Activated CD4-positive, alpha-beta T cell treated with anti-CD3 and anti-CD28 coated beads, Interleukin-2, amount 50 U/mL, for 1 hour (primary cell): ENCODE measurements at places on chromosomes 16 and 17.
A peak's percentile ranks its signal among the peaks of the same experiment; 100 is the strongest.

DNA sequence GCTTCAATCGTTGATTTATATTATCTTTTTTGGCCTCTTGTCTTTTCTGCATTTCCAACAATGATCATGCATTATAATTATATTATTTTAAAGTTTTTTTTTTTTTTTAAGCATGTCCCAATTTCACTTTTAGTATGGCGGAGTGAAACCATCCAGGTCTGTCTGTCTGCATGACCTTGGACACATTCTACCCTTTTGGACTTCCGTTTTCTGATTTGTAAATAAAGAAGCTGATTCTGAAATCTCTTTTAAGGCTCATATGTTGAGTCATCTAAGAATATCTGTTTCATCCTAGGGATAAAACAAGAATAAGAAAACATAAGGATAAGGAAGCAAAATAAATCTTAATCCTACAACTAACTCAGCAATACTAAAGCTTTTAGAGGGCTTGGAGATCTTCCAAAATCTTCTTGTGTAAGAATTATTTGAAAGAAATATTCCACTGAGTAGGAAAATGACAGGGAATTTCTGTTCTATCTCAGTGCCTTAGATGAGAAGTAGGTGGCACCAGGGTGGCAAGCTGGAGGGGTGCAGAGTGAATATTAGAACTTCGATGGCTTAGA lies 195.7 kb upstream of the TOX3 start:
- DNase-seq, result no peak

DNA sequence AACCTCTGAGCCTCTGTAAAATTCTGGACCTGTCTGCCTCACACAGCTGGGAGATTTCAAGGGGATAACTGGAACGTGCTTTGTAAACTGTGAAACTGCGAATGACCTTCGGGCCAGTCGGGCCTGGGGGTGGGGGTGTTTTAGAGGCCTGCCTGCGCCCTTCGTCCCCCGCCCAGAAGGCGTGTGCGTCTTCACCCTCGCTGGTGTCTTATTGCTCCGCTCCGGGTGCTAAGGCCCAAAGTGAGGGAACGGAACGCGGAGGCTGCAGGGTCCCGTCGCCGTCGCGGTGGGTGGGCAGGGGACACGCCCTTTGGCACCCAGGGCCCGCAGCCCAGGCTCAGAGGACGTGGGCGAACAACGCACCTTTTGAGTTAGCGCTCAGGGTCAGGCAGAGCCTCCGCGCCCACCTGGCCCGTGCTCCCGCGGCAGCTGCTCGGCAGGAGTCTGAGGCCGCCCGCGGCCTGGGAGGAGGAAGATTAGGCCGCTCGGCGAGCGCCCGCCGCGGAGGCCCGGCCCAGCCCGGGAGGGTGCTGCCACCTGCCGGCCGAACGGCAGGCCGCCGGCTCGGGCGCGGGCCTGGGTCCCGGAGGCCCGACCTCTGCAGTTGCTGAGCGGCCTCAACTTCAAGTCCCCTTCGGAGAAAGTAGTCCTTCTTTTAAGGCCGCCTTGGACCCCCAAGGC lies 29.7 kb downstream of the DCAKD start:
- peak; percentile 64 for DNase-seq

DNA sequence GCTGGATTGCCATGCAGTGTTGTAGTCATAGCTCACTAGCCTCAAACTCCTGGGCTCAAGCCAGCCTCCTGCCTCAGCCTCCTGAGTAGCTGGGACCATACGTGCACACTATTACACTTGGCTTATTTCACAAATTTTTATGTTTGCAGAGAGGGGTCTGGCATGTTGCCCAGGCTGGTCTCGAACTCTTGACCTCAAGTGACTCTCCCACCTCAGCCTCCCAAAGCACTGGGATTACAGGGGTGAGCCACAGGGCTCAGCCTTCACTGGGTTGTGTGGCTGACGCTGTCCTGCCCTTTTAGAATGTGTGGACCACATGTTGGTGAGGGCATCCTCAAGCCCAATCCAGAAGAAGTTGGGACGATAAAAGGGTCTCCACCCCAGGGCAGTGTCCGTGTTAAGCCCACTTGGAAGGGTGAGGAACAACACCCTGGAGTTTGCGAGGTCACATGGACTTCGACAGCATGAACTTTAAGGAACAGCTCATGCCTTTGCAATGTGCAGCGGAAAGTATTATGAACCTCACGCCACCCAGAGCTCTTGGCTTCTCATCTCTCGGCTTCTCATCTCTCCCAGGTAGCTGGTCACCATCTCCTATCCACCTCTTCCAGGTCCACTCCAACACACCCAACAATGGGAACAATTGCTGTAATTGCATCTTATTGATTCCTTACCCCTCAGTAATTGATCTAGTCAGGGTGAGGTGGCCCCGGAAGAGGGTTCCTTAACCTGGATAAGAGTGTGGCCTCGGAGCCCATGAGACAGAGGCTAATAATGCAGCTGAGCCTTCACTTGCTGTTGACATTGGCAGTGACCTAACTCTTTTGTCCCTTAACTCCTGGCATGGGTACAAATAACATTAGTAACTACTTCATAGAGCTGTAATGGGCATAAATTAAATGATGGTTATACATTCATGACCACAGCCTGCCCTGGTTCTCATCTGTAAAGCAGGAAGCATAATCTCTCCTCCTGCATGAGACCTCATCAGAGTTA lies 6.7 kb downstream of the FOXL1 start:
- no peak for DNase-seq

- peak; percentile 84 for DNase-seq
Measured at GRCh38 chr17:78970834-78971755, 8.6 kb downstream of the LGALS3BP start.

- DNase-seq, result peak; percentile 62
Measured at GRCh38 chr17:75778861-75779249, 5.8 kb upstream of the UNK start.

DNA sequence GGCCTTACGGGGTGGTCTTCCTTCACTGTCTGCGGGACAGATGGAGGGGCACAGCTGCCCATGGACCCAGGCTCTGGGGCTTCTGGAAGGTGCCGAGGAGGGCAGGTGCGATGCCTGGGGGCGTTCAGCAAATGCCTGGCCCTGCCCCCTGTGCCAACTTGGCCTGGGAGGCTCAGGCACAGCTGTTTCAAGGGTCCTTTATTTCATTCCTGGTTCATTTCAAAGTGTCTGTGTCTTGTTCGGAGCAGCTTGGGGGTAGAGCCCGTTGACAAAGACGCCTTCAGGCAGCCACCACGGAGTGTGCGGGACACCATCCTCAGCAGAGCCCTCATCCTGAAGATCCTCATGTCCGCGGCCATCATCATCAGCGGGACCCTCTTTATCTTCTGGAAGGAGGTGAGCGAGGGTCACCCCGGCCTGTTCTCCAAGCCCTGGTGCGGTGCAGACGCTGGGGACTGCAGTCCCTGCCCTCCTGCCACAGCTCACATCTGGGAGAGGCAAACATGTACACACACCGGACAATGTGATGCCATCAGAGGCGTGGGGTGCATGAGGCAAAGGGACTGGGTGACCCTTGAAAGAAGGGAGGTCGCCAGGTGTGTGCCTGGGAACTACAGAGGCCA lies 43.9 kb downstream of the MEAK7 start:
- no peak for DNase-seq

- DNase-seq, result no peak
Measured at GRCh38 chr17:74839990-74840852, 19.5 kb downstream of the GRIN2C start.

DNA sequence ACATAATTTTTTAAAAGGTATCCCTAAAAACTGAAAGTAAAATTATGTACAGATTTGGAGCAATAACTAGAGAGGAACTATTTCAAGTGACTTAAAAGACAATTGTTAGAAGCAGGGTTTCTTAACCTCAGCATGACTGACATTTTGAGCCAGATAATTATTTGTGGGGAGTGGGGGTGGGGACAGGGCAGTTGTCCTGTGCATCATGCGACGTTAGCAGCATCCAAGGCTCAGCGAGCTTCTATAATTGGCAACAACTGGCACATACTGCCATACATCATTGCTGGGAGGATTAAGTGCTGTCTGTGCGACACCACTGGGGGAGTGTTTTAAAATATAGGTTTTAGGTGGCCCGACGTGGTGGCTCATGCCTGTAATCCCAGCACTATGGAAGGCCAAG lies 27.1 kb downstream of the GABARAPL2 start:
- no peak for DNase-seq

GRCh38 chr17:12789481-12790248 lies at the start of gene ARHGAP44:
Gene ARHGAP44, plus strand, starts transcription at chr17:12789498. Its CDS starts 341 bp downstream, at chr17:12789839.
- DNase-seq, result no peak

- no peak for DNase-seq
Measured at GRCh38 chr17:10069301-10069700, 129.1 kb downstream of the GAS7 start.

DNA sequence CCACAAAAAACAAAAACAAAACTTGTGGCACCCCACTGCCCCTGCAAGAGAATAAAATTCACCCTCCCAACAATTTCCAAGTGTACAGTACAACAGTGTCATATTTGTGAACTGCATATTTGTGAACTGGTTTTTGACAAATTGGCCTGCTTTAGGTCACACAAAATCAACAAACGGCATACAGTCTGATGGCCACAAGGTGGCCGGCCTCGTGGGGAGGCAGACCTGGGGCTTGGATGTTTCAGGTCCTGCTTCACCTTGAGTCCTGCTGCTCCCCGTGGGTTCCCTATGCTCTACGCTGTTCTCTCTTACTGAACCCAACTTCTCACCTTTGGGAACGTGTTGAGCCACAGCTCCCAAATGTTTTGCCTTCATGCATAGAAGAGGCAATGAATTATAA lies 102.2 kb downstream of the CDK5R1 start:
- DNase-seq, result no peak

DNA sequence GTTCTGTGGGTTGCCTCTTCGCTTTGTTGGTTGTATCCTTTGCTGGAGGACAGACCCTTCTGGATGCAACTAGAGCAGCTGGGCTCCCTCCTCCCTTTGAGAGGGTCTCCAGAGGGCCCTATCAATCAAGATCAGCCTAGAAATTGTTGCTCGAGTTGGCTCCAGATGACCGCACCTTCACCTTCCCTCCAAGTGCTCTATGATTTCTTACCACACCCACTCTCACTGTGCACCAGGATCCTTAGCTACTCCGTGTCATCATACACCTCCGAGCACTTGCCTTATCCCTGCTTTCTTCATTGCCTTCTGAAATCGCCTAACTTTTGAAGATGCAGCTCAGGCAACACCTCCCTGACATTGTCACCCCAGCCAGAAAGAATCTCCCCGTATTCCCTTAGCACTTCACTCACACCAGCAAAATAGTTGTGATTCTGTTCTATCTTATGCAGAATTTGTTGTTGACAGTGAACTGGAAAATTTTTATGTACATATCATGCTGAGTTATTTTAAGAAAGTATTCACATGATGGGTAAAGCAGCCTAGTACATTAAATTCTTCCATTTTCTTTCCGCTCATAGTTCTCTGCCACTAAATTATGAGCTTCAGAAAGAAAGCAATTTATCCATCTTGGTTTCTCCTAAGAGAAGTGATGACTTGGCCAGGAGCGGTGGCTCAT lies 52.9 kb downstream of the ABAT start:
- DNase-seq, result no peak
